GM13977 (cell line): ENCODE measurements at places on chromosomes 7 and 10.
A peak's percentile ranks its signal among the peaks of the same experiment; 100 is the strongest.

GRCh38 chr10:12063483-12063818 lies 5.3 kb upstream of the DHTKD1 start:
- DNase-seq: no peak

- DNase-seq: no peak
Observed at GRCh38 chr10:48243487-48243886, 31.0 kb downstream of the FRMPD2 start.

DNA sequence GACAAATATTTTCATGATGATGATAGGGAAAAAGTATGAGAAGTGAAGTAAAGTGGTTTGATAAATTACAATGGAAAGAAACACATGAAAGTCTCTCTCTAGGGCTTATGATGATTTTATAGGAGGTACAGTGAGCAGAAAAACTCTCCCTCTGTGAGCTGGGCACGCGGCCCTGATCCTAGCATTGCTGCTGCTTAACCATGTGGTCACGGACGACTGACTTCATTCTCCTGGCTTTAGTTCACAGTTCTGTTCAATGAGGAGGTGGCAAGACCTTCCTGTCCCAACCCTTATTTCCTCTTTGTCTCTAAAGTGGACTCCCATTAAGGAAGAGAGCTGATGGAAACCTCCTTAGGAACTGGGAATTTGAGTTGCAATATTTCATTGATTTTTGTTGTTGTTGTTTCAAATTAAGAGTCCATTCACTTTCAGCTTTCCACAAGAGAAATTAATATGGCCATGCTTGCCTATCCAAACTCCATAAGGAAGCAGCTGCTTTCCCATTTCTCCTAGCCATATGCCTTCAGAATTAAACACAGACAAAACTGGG lies 8.2 kb upstream of the PON3 start:
- no peak for DNase-seq

DNA sequence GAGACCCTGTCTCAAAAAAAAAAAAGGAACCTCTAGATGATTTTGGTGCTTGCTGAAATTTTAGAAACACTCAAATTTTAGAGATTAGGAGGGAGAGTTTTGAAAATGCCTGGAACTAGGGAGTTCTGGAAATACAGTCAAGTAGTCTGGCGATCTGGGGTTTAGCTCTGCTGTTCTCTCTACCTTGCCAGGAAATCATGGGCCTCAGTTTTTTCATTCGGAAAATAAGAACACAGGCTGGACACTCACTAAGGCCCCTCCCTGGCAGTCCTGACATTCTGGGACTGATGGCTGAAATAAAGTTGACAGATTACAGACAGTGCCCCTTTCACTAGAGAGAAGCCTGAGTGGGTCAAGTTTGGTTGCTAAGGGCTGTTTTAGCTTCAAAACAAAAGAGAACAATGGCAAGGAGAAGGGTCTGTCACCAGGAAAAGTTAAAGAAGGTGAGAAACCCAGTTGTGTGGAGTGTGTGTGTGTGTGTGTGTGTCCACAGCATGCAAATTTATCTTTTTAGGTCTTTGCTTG lies 25.0 kb upstream of the CALN1 start:
- DNase-seq: no peak

GRCh38 chr7:11120675-11121220 lies 147.1 kb downstream of the PHF14 start:
- DNase-seq: peak; percentile 1

GRCh38 chr10:19788075-19788686 lies 28.1 kb upstream of the PLXDC2 start:
- DNase-seq: peak; percentile 23

DNA sequence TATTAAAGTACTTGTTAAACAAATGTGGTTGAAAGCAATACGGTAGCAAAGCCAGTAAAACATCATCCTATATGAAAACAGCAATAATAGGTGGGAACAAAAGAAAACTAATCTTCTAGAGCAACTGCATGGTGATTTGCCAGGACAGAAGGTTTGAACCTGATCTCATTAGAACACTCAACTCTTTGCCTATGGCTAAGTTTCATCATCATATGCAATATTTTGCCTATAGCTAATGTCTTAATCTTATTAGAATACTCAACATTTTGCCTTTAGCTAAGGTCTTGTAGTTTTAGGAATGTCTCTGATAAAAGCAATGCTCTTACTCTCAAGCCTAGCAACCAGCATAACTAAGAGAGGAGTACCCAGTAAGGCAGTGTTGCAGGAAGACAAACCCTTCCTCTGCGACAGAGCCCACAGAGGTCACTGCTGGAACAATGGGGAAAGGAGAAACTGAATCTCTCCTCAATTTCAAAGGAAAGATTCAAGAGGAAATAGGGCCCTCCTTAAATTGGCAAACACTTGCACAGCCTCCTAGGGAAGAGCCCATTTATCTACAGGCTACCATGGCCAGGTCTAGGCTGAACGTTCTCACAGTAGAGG lies 38.3 kb downstream of the CADPS2 start:
- no peak for DNase-seq

DNA sequence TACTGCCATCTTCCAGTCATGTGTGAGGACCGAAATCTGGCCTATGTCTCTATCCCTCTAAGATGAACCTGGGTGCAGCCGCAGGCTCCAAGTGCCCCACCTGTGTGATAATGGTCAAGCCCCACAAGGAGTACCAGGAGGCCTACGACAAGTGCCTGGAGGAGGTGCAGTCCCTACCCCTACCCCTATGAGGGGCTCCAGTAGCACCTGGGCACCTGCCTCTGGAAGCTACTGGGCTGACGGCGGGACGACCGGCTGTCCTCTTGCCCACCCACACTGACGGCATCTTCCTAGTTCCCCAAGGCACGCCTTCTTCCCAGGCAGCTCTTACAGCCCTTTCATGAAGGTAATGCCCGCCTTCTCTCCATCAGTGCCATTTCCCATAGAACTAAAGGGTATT lies 47.4 kb downstream of the HOXA1 start:
- no peak for DNase-seq

DNA sequence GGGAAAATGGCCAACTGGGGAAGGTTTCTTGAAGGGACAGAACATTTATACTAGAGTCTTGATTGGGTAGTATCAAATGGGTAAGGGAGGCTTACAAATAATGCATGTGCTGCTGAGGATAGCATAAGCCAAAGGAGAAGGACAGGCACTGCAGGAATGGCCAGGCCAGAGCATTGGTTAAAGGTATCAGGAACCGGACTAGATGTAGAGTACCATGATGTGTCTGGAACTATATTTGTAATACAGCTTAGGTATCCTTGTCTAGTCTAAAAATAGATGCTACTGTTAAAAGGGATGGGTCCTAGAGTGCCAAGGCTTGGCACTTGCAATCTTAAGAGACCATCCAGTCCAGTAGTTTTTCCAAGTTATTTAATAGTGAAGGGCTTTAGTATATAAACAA lies 20.3 kb downstream of the TMEM243 start:
- DNase-seq: no peak

GRCh38 chr10:103936022-103936421 lies 18.0 kb upstream of the STN1 start:
- DNase-seq: no peak

DNA sequence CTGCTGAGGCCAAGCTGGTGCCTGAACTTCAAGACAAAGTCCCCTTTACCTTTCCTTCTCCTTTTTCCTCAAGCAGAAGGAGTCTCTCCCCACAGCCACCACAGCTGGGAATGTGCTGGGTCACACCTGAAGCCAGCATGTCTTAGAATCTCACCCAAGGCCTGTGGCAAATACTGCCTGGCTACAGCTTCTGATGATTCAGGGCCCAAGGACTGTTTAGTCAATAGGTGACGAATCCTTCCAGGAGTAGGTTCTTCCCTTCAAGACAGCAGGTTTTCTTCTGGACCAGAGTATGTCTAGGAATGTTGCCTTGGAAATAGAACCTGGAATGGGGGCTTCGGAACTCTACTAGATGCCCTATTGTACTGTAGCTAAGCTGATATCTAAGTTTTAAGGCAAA lies 374.6 kb downstream of the KIF20B start:
- no peak for DNase-seq

GRCh38 chr10:93514521-93514920 lies 18.1 kb downstream of the CEP55 start:
- DNase-seq: no peak

- DNase-seq: no peak
Observed at GRCh38 chr7:133489906-133490305, 237.0 kb downstream of the EXOC4 start.

DNA sequence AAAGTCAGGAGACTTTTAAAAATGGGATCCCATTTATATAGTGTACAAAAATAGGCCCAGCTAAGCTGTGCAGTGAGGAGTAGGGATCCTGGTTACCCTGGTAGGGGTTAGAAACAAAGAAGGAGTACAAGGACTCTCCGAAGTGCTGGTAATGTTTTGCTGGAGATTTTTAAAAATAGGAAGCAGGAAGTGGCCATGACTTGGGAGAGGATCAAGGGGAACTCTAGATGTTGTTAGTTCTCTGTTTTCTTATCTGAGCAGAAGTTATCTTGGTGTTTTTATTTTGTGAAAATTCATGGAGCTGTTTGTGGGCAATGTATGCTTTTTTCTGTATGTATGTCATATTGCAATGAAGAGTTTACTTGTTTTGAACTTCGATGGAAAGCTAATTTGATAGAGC lies 373.9 kb downstream of the SFMBT2 start:
- no peak for DNase-seq

- DNase-seq: no peak
Observed at GRCh38 chr7:139033346-139034114, 2.3 kb downstream of the ZC3HAV1L start.

- no peak for DNase-seq
Observed at GRCh38 chr7:107933386-107934013, 42.5 kb downstream of the DLD start.

- DNase-seq: no peak
Observed at GRCh38 chr10:106450966-106451365, 713.5 kb downstream of the SORCS1 start.

DNA sequence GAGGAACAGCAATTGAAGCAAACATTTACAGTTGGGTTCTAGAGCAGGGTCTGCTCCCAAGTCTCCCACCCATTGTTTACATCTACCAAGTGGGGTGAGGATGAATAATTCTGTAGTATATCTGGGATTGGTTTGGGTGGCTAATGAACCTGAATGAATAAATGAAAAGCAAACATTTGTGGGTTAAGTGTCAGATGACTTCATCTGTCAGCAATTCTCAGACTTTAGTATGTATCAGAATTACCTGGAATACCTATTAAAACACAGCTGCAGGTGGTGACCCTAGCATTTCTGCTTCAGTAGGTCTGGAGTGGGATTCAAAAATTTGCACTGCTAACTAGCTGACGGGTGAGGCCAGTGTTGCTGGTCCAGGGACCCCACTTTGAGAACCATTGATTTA lies 18.0 kb upstream of the NPVF start:
- no peak for DNase-seq

- no peak for DNase-seq
Observed at GRCh38 chr10:24288581-24288980, 79.6 kb downstream of the KIAA1217 start.

- peak; percentile 84 for DNase-seq
Observed at GRCh38 chr10:79241990-79242619, 105.2 kb upstream of the PPIF start.

DNA sequence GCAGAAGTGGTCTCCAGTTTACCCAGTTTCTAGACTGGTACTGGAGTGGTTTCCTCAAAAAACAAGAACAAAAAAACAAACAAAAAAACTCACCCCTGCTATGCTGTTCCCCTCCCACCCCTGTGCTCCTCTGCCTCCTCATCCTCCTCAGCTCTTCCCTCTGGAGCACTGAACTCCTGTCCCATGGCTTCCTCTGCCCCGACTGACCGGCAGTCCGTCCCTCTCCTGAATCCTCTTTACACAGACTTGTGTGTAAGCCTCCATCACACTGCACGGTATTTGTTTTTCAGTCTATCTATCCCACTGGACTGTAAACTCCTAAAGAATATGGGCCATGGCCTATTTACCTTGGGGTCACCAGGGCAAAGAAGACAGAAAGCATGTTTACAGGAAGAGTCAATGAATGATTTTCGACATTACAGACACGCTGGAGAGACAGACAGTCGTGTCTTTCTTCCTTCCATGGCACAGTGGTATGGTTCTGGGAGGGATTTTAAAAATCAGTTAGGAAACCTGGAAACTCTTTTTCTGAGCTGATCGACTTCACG lies 265.3 kb downstream of the GLI3 start:
- no peak for DNase-seq

- DNase-seq: no peak
Observed at GRCh38 chr7:130945411-130945811, 211.4 kb upstream of the KLF14 start.

DNA sequence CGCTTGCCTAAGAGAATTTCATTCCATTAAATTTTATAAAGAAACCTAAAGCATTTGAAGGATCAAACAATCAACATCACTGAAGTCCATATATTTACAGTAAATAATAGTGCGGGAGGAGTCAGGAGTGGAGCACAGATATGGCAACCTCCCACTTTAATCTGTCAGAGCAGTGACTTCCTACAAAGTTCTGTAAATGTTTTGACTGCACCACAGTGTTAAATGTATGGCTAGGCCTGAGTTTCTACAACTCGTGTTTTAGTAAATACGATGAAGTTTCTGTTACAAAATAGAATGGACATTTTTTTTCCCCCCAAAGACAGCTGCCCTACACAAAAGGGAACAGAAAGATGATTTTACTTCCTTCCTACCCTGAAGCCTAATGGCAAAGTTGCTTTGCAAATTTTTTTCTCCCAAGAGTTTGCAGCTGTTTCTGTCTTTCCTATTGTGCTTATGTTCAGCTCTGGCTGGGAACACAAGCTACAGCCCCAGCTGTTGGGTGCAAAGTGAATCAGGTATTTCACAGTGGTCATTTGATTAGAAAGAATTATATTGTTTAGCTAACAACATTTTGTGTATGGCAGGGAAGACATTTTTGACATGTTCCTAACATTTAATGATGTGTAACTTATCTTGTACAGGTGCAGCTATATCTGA lies 62.1 kb downstream of the MET start:
- no peak for DNase-seq

DNA sequence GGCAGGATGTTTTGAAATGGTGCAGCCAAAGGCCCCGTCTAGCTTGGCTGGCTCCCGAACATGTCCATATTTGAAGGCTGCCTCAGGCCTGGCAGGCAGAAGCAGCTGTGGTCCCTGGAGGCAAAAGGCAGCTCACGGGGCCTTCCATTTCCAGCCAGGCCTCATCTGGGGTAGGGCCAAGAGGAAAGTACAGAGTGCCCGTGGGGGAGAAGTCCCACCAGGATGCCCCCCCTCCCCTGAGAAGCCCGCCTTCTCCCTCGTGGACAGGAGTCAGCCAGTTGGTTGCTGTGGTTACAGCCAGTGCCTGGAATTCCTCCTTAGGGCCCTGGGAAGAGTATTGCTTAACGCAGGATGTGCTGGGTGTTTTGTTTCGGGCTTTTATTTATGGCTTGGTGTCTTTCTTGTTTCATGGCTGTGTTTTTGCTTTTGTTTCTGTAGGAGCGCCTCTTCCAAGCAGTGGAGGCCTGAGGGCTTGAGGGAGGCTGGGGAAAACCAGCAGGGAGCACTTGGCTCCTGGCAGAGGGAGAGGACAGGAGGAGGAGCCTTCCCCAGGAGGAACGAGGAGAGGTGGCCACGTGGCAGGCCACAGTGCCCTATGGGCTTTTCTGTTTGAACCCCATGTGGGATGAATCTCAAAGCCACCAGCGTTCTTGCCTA lies 45.4 kb downstream of the CHST3 start:
- no peak for DNase-seq

- DNase-seq: no peak
Observed at GRCh38 chr10:114343623-114344505, 60.4 kb downstream of the AFAP1L2 start.

GRCh38 chr10:99571816-99572215 lies 39.1 kb downstream of the NKX2-3 start:
- no peak for DNase-seq
